ENCODE measurements at places on chromosomes 6 and 20.

DNA sequence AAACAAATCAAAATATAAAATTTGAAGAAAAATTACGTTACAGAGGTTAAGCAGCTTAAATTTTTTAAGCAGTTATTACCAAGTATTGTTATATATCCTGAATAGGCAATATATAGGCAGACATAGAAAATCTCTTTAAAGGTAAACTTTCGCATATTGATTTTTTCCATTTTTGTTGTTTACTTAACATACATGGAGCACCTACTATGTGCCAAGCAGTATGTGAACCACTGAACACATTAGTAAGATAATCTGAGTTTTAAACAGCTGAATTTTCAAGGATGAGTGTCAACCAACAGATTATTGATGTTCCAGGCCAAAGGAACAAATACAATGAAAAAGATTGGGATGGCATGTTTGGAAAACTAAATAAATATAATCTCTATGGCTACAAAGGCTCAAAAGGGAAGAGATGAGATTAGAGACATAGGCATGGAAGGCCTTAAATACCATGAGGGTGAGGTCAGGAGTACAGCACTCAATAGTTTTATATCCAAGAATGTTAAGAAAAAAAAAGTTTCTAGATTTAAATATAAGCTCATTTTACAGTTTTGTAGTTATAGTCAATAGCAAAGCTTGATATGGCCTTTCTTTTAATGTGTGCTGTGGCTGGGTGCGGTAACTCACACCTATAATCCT is 277.5 kb downstream of the PTPRK start:
- DNase-seq, result no peak

GRCh38 chr6:166691746-166692145 is 64.7 kb upstream of the RPS6KA2 start:
- no peak for DNase-seq

DNA sequence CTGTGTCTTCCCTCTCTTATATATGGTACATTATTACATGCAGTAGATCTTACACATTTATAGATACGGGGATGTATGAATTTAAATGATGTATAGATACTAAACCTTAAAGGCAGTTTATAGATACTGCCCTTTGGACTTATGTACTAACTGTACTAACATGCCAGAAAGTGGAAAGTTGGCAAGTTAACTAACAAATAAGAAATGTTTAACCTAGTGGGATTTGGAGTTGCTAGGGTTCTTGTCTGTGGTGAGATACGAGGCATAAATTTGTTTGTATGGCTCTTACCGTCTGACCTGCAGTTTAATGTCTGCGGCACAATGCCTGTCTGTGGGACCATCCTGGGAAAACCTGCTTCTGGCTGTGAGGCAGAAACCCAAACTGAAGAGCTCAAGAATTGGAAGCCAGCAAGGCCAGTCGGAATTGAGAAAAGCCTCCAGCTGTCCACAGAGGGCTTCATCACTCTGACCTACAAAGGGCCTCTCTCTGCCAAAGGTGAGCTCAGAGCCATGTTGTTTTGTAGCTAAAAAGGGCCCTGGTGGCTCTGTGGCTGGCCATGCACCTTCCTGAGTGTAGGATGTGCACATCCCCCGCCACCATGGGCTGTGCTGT is 62.9 kb upstream of the SLC22A1 start:
- DNase-seq, result no peak

GRCh38 chr6:35664945-35665344 is 23.8 kb downstream of the FKBP5 start:
- DNase-seq, result no peak

DNA sequence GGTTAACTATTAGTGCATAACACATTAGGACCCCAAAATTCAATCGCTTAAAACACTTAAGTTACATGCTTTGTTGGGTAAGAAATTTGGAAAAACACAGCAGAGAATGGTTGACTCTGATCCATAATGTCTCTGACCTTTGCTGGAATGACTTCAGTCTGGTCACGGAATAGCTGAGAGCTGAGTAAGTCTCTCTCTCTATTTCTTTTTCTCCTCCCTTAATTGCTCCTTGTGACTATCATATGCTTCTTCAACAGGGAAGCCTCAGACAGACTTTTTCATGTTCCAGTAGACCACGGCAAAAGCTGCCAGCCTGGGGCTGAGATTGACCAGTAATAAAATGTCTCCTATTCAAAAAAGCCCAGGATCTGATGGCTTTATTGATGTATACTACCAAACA is 4.8 kb downstream of the OR12D1 start:
- no peak for DNase-seq

DNA sequence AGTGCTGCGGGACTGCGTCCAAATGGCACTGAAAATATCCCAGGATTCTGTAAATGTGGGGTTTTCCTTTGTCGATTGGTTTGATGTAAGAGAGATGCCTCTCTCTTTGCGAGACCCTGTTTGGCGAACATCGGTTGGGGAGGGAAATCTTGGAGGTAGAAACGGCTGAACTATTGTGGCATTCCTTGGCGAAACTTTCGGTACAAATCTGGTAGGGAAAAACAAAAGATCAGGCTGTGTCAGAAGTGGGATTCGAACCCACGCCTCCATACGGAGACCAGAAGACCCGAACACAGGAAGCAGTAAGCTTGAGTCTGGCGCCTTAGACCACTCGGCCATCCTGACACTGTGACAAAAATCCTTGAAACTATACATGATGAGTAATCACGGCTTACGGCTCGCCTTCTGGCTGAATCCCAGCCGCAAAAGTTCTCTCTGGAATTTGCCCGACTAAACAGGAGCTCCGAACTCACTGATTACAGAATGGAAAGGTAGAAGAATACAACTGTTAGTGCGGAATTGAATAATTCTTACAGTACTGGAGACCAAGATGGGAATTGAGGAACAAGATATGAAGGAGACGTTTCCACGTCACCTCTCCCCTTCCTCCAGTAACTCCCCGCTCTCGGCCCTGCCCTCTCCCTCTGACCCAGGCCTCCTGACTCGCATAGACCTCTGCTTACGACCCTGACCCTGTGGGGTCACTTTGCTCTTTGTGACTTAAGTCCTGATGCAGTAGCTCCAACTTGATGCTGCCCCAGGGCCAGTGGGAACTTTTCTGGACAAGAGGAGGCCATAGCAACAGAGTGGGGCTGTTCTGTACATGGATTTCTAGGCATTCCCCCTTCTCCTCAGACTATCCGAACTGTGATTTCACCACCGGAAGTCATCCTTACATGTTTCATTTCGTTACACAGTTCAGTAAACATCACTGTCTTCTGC is 132.8 kb upstream of the ZNF184 start:
- DNase-seq, result peak; percentile 38

GRCh38 chr6:158782432-158783166 is 36.6 kb downstream of the EZR start:
- DNase-seq, result no peak

DNA sequence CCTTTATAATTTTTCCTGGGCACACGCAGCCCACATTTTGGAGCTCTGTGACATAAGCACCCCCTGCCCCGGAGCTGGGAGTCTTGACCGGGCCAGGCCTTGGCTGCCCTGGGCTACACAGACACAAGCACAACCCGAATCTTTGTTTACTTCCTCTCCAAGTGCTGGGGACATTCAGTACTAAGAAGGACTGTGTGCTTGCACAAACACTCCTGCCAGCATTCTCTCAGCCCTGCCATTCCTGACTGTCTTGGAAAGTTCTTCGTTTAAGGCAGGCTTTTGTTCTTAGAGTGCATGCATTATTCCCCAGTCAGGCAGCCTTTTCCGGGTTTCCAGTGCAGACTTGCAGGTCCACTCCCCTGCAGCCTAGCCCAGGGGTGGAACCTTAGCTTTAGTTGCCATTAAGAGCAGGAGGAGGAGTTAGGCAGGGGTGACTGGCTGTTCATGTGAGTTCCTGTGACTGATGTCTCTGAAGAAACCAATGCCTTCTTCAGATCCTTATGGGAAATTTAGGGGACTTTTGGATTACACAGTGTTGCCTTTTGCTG is 28.6 kb downstream of the FOXO3 start:
- no peak for DNase-seq
